ENCODE measurements at places on chromosomes 2 and 18.

GRCh38 chr18:79687806-79688205, 8.2 kb downstream of the CTDP1 start:
- no peak for DNase-seq

- DNase-seq: no peak
These were observed 215.8 kb upstream of the ACVR2A start for GRCh38 chr2:147628971-147629421.

DNA sequence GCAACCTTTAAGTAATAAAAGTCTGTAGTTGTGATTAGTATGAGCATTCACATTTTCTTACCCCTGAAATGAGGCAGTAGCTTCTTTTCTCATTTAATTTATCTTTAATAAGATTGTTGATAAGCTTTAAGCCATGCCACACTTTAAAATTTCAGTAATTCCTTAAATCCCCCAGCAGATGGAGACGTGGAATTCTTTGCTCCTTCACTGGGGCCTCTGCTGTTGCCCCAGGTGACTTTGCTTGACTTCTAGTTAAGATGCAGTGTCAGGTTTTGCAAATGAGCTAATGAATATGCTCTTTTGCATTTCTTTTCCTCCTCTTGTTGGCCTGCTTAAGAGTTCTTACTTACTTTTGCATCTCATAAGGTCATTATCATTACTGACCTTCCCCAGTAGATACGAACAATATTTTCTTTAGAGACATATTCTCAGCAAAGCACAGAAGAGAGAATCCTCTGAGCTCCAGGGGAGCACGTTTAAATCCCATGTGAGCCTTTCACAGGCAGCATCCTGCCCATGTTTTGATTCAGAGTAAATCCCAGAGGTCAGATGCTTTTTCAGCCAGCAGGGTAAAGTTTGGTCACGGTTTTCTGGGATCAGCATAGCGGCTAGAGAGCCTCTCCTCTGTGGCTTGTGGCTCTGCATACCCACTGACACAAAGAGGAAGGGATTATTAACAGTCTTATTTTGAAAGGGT, 222.9 kb downstream of the PTPRM start:
- DNase-seq: peak; percentile 15

DNA sequence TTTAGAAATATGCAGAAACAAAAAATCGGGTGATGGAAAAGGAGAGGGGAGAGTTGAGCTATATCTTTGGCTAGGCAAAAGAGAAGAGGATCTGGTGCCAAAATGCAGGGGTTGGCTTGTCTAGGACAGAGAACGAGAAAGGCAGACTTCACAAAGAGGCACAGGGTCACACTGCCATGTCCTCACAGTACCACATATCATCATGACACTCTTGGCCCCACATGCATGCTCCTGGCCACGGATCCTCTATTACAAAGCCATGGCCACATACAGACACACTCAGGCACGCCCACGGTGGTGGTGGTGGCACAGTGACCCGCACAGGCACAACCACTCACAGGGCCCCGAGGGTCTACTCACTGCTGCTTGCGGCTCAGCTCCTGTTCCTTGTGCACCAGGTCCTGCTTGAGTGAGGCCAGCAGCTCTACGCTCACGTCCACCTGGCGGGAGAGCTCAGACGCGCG, 15.9 kb downstream of the FBXO41 start:
- DNase-seq: no peak

DNA sequence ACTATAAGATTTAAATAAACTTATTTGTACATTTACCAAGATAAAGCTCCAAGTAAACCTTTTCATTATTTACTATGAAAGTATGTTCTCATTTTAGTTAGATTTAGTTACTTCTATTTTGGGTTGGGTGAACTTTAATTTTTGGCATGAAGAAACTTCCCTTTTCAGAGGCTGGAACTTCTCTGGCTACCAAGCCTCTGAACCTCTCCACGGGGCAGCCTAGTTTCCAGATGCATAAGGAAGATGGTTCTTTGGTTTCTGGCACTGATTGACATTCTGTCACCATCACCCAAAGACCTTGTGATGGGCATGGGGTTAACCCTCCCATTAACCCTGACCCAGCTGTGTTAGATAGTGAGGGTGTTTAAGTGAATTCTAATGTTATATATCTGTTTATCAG, 17.1 kb downstream of the PSD4 start:
- DNase-seq: no peak

Measured in left renal cortex interstitium (tissue), 4 donors.